Sigmoid colon (tissue), 7 donors: ENCODE measurements at places on chromosomes 13 and 19. TPM values are rescaled to one million over a fixed set of nuclear protein-coding genes. Genes with fewer than 3 reads are reported as not detected.
A peak's percentile ranks its signal among the peaks of the same experiment; 100 is the strongest.

TTC9B gene
- 1.1 TPM for total RNA-seq

GRCh38 chr13:50011461-50011860 lies 3.8 kb upstream of the KCNRG start:
- no peak for DNase-seq
- H3K27ac ChIP-seq, result no peak overlapping the region
- H3K4me1 ChIP-seq, result no peaks in the 10 kb centered on the region
- no peak overlapping the region for H3K4me3 ChIP-seq

CYP4F8 gene
- total RNA-seq, result not detected

DNA sequence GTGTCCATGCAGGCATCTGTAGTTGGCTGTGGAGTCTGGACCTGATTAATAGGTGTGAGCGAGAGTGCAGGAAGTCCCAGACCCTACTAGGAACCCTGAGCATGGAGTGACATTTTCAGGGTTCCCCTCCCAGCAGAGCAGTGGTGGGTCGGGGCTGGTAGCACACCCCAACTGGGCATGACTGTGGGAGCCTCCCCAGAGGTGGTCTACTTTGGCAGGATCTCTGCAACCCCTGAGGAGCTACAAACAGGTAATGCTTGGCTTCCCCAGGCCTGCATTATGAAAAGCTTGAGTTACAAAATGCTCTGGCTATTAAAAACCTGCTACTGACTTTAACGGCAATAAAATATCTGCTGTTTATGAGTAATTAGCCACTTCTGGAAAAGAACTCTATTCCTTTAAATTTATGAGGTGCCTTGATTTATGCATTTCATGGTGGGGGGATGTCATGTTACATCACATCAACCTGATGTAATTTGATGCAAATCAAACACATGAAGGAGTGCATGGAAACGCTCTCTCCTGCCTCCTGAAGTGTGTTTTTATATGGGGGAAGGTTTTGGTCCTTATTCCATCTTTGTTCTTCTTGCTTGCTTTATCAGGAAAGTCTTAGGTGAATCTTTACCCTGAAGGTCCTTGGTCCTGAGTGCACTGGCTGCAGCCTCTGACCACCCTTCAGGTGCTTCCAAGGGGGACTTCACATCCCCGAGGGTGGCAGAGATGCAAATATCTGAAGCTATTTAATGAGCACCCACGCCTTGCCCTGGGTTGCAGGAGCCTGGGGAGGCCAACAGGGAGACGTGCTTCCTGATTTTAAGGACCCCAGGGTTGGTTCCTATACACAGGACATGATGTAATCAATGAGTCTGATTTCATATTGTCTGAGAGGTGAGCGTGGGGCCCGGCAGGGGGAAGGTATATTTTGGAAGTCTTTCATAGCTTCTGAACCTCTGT lies 54.0 kb downstream of the ZNF536 start:
- H3K4me3 ChIP-seq, result no peak overlapping the region
- no peaks in the 10 kb centered on the region for H3K4me1 ChIP-seq
- no peaks in the 10 kb centered on the region for H3K36me3 ChIP-seq
- DNase-seq, result no peak
- H3K27me3 ChIP-seq, result no peaks in the 10 kb centered on the region

TTYH1 gene
- total RNA-seq, result 5.4 TPM

DNA sequence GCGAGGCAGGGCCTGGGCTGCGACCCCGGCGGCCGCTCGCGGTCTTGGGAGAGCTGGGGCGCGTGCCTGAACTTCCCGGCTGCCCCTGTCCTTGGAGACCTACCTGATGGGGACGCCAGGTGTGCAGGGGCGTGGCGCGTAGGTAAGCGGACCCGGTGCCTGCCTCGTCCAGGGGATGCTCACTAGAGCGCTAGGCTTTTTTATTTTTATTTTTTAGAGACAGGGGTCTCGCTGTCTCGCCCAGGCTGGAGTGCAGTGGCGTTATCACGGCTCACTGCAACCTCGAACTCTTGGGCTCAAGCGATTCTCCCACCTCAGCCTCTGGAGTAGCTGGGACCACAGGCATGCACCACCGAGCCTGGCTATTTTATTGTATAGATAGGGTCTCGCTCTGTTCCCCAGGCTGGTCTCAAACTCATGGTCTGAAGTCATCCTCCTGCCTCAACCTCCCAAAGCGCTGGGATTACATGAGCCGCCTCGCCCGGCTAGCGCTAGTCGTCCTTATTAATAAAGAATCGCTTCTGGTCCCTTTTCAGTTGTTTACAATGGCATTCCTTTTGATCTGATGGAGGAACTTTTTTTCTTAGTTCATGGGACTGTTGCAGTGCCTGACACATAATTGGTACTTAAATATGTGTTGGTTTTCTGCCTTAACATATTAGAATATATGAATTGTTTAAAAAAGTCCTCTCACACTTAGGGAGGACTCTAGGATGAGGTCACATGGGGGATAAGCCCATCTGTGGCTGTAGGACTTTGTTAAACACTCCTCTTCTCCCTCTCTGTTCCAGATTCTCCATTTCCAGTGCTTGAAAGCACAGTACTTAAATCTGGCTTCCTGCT lies 812 bp downstream of the DPY19L3 start:
- H3K4me3 ChIP-seq, result peak overlapping the region; percentile 79
- peaks cover 23% of the 10 kb centered on the region for H3K4me1 ChIP-seq
- no peaks in the 10 kb centered on the region for H3K27me3 ChIP-seq

DNA sequence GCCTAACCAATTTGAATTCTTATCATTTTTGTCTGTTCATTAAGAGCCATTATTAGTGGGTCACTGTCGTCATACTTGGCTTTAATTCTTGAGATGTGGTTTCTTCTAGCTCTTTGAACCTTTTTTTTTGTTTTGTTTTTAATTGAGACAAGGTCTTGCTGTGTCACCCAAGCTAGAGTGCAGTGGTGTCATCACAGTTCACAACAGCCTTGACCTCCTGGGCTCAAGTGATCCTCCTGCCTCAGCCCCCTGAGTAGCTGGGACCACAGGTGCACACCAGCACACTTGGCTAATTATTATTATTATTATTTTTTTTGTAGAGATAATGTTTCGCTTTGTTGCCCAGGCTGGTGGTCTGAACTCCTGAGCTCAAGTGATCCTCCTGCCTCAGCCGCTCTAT lies 25.8 kb upstream of the LDLR start:
- no peak overlapping the region for H3K27ac ChIP-seq
- H3K4me3 ChIP-seq, result no peak overlapping the region
- H3K36me3 ChIP-seq, result peaks cover 6% of the 10 kb centered on the region
- peaks cover 31% of the 10 kb centered on the region for H3K4me1 ChIP-seq
- H3K27me3 ChIP-seq, result no peaks in the 10 kb centered on the region

- no peaks in the 10 kb centered on the region for H3K36me3 ChIP-seq
- no peak overlapping the region for H3K4me3 ChIP-seq
- no peaks in the 10 kb centered on the region for H3K4me1 ChIP-seq
- no peaks in the 10 kb centered on the region for H3K27me3 ChIP-seq
- DNase-seq, result no peak
Measured at GRCh38 chr13:74883834-74884233, 598.1 kb downstream of the TBC1D4 start.

TMEM59L gene
- total RNA-seq, result 0.82 TPM

RNF113B gene
- not detected for total RNA-seq

DNA sequence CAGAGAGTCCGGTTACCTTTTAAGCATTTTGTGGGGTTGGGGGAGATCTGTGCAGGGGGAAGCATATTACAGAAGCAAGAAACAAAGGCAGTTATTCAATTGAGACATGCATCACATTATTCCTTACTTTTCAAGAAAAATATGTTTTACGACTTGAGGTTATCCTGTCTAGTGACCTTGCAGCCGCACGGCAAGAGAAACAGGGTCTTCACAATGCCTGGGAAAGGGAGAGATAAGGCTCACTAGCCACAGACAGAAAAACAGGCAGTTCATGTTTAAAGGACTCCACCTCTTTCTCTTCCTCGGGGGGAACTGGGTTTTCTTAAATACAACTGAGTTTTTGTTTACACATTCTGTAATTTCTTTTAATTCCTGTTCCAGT lies 536 bp upstream of the NCR1 start:
- no peak for DNase-seq
- no peaks in the 10 kb centered on the region for H3K27me3 ChIP-seq
- no peak overlapping the region for H3K4me3 ChIP-seq
- H3K4me1 ChIP-seq, result no peaks in the 10 kb centered on the region

DNA sequence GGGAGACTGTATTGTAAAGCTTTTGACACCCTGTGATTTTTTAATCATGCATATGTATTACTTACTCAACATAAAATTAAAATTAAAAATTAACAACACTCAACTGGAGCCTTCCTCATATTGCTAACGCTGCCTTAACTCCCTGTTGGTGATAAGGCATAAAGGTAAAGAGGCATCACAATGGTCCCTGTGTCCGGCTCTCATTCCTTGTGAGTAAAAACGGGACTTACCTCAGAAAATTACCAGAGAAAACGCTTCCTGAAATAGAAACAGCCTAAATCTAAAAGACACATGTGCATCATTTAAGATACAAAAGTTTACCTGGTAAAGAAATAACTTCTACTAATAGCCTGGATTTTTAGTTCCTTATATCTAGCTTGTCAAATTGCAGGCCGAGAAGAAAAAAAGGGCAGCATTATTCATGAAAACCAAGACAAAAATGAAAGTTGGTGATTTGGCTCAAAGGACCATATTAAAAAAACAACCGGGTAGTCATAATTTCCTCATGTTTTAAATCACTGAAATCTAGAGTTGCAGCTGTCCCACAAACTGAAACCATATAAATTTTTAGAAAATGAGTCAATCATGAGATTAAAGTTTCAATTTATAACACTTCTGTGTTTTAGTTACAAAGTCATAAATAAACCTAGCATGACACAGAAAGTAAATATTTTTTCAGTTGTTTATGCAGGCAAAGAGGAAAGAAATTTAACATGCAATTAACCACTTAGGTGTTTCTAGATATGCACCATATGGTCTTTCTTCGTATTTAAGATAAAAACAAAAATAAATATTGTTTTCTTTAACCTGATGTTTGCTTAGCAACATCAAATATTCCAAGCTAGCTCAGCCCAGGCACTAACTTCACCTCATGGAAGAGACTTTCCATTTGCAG lies 94.7 kb downstream of the MIPEP start:
- no peak overlapping the region for H3K27ac ChIP-seq
- H3K4me1 ChIP-seq, result no peaks in the 10 kb centered on the region
- no peaks in the 10 kb centered on the region for H3K27me3 ChIP-seq
- no peak for DNase-seq
- peaks cover 14% of the 10 kb centered on the region for H3K36me3 ChIP-seq
